Esophagus (tissue), 2 donors: ENCODE measurements at places on chromosomes 6 and 20. TPM values are rescaled to one million over a fixed set of nuclear protein-coding genes. Genes with fewer than 3 reads are reported as not detected.

The ELOVL2 gene
- 0.08 TPM for polyA plus RNA-seq

The JPH2 gene
- polyA plus RNA-seq, result 4.2 TPM

The CRYBG1 gene
- 45.2 TPM for polyA plus RNA-seq

The L3MBTL3 gene
- 1.4 TPM for polyA plus RNA-seq

The ZNF341 gene
- 4.5 TPM for polyA plus RNA-seq

The HLA-G gene
- 0.12 TPM for polyA plus RNA-seq

The AVP gene
- not detected for polyA plus RNA-seq

The BPIFB4 gene
- polyA plus RNA-seq, result not detected
